BE2C (cell line): ENCODE measurements at places on chromosomes 4 and X.

DNA sequence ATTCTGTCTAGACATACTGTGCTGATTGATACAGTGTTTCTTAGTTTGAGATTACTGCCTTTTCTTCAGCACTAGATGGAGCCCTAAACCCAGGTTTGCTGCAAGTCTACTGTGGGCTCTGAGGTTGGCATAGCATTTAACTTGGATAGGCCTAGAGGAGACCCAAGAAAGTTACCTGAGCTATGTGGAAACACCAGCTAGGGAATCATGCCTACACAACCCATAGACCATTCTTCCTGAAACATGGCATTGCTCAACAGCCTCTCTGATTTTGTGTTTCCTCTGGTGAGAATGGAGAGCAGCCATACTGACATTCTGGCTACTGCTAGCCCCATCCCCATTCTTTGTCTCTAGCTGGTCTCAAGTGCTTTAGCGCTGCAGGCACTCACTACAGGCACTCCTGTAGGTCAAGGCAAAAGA, 287.7 kb upstream of the PCDH18 start:
- DNase-seq: peak; percentile 49

GRCh38 chrX:42027367-42028000, 104.1 kb upstream of the CASK start:
- DNase-seq: no peak

- DNase-seq: no peak
These were observed 18.2 kb downstream of the SH3KBP1 start for GRCh38 chrX:19869193-19869592.

GRCh38 chr4:58061967-58062366, 951.8 kb upstream of the IGFBP7 start:
- no peak for DNase-seq

GRCh38 chrX:11765449-11765848, 7.4 kb downstream of the MSL3 start:
- no peak for DNase-seq

DNA sequence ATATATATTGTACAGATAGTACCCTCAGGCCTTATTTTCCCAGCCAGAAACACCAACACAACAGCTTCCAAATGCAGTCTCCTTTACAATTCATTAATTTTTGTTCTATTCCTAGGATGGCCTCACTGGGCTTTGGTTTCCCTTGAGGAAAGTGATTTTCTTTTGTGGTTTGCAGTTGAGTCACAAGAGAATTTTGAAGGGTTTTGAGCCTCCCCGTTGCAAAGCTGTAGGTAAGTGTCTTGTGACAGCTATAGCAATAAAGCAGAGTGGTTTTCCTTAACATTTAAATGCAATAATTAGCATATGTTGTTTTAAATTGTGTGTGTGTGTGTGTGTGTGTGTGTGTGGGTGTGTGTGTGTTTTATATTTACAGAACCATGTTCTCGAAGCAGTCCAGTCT, 54.1 kb upstream of the WDR17 start:
- DNase-seq: no peak

GRCh38 chr4:71906096-71906495, 122.2 kb upstream of the GC start:
- no peak for DNase-seq

GRCh38 chr4:8427761-8428287, 12.7 kb downstream of the ACOX3 start:
- DNase-seq: no peak

DNA sequence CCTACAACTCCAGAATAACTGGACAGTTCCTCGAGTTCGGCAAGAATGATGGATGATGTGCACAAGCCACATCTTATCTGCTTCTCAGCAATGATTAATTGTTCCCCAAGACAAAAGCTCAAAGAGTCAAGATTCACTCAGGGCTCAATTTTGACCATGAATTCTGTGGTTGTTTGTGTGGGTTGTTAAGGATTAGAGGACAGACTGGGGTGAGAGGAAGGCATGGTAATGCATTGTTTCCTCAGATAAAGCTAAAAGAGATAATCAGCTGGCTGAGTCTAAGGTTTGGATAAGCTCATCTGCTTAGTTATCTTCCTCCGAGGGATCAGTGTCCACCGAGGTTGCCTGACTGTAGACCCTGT, 161.0 kb downstream of the CPEB2 start:
- no peak for DNase-seq

DNA sequence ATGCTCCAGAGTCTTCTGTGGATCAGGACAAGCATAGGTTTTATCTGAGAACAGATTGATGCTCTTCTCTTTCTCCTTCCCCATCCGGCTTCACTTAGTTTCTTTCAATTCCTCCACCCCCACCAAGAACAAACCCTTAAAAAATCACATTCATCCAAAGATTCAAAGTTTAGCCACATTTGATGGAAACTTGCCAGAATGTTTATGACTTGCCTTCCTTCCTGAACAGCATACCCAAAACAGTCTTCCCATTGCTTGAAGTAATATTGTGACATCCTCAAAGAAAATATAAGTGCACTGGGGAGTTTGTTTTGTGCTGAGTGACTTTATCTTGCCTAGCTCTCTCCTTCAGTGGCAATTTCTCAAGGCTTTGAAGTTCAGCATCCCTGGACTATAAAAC, 83.0 kb downstream of the MAGEB17 start:
- DNase-seq: no peak

DNA sequence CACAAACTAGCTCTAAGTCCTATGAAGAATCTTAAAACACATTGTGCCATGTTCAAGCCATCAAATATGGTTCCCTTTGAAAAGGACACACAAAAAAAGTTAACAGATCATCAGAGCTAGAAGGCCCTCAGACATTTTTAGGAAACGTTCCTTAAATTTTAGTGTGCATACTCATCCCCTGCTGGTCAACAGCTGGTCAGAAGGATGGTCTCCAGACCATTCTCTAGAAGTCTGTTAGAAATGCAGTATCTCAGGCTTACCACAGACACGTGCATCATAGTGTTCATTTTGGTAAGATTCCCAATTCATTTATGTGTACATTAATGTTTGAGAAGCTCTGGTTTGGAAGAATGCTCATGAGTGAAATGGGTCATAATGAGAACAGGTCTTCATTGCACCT, 523.1 kb downstream of the INPP4B start:
- no peak for DNase-seq

- no peak for DNase-seq
These were observed 87.1 kb upstream of the USP9X start for GRCh38 chrX:40998123-40998522.

GRCh38 chr4:123283371-123283895, 113.2 kb upstream of the SPRY1 start:
- DNase-seq: no peak

DNA sequence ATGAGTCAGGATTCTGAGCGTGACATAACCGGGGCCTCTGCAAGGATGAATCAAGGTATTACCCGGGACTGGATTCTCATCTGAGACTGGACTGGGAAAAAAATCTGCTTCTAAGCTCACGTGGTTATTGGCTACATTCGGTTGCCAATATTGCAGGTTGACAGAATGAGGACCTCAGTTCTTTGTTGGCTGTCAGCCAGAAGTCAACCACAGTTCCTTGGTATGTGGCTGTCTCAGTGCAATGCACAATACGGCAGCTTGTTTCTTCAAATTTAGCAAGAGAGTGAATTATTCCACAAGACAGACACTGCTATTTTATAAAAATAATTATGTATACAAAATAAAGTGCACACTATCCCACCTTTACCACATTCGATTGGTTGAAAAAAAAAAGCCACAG, 424.2 kb downstream of the KLHL4 start:
- no peak for DNase-seq

DNA sequence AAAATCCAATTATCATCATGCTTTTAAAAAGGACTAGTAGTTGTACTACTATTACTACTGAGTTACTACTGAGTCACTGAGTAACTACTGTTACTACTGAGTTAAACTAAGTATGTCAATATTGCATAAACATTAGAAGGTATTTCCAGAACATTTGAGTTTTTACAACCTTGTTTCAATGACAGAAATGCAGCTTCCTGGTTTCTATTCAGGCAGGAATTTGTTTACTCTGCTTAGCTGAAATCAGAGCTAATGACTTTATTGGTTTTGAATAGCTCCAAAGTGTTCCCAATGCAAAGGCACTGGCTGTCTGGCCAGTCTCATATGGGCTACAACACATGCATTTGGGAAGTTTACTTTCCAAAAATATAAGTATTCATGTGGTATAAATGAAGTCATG, 12.0 kb downstream of the RPS6KA6 start:
- DNase-seq: no peak

DNA sequence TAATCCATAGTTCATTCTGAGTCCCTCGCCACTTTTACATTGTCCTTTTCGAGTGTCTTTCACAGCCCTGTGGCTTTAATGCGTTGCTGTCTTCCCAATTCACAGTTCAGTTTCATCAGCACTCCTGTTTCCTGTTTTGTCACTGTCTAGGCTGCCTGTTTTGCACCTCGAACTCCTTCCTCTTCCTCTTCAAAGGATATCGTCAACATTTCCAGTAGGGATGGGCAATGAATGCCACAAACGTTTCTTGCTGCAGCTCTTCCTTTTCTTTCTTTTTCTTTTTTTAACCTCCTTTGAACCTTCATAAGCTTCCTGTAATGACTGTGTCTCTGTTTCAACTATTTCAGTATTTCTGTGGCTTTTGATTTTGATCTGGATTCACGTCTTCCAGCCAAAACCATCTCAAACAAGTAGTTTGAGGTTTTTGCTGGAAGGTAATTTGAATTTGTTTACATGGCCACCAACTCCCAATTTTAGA, 105.4 kb downstream of the ANXA3 start:
- DNase-seq: no peak

DNA sequence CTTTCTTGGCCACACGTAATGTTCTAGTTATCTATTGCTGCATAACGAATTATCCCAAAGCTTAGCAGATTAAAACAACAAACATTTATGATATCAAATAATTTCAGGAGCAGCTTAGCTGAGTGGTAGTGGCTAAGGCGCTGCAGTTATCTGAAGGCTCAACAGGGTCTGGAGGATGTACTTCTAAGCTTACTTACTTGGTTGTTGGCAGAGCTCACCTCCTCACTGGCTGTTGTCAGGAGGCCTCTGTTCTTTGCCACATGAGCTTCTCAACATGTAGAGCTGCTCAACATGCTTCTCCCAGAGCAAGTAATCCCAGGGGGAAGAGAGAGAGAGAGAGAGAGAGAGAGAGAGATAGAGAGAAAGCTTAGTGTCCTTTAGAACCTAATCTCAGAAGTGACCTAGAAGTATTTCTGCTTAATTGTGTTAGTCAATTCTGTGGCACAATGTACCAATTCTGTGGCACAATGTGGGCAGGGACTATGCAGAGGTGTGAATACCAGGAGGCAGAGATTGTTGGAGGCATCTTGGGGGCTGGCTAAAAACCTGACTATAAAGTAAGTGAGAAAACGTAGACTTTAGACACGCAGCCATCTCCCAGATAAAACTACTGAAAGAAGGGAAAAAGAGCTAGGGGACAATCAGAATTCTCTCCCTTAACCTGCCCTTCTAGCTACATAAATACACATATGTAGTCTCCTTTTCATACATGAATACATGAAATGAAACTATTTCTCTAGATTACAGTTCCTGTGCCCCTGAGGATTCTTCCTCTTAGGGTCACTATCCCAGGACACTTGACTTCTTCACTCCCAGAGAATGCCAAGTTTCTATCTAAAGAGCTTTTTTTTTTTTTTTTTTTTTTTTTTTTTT, 40.2 kb downstream of the HOPX start:
- DNase-seq: no peak

DNA sequence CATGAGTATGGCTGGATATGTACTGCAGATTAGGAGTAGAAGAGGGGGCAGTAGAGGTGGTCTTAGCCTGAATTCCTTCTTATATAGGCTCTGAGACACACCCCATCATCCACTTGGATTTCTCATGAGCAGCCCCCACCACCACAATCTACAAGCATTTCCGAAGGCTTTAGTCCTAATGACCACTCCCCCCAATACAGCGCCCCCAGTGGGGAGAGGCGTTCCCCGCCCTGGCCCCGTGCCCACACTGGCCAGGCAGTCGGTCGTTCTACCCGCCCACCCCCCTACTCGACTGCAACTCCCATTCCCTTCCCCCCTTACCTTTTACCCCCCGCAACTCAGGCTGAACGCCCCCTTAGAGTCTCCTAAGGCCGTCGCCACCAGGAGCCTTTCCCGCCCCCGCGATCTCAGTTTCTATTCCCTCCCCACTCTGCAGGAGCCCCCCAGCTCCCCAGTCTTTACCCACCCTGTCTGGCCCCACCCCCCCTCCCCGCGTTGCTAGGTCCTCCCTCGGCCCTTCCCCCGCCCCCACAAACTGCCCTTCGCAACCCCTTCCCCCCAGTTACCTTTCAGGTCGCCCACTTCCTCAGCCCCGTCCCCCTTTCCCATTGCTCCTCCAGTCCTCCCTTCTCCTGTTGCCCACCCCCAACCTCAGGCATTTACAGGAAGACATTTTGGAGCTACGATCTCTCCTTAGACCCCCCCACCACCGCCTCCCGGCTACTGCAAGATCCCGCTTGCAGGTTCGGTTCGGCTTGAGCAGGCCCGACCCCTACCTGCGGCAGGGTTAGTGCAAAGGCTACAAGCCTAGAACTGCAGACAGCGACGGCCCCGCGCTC, 468 bp downstream of the ZMYM3 start:
- DNase-seq: peak; percentile 58

GRCh38 chr4:125527681-125528080, 212.9 kb downstream of the FAT4 start:
- DNase-seq: no peak

DNA sequence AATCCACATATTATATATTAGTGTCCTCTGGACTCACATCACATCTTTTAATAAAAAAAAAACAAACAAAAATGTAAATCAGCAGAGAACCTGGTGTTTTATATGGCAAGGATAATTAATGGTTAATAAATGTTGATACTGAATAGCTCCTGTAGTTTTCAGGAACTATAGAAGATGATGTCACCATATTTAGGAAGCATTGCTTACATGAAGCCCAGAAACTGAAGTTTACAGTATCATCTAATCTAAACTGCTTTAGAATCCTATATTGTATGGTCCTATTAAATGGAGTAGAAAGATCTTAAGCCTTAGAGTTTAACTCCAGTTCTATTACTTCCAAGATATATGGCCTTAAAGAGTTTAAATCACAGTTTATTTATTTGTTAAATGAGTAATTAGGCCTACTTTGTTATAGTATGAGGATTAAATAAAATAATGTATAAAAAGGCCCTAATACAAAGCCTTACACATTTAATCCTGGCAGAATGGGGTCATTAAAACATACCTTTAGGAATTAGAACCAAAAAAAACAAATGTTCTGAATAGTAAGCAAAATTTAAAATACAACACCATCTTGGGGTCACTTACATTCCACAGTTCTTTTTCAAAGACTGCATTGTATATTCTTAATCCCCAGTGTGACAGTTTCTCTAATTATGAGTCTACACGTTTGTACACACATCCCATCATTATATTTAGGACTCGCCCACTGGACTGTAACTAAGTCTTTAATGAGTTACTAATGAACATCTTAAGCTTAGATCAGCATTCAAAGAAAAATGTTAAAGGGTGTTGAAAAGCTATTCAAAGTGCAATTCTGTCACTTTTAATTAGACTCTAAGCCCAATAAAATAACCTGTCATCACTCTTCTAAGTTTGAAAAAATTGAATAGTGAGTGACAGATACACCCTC, 305.9 kb downstream of the ADGRL3 start:
- DNase-seq: no peak

DNA sequence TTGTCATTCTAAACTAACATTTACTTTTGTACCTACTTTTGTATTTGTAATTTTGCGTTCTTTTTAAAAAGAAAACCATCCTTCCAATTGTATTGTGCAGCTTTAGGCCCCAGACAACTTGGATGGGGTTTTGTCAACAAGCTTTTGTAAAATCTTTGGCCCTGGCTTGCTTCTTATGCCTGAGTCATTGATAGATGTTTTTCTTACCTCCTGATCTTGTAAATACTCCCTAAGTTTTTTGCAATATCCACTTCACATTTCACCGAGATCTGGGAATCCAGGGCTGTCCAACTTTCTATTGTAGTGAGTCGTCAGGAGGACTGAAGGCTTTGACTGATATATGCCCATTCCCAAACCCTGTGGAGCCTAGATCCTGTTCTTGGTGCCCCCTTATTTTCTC, 126.9 kb upstream of the GUCY1A1 start:
- no peak for DNase-seq
